RWPE2 (cell line): ENCODE measurements at places on chromosomes 5 and 9.

DNA sequence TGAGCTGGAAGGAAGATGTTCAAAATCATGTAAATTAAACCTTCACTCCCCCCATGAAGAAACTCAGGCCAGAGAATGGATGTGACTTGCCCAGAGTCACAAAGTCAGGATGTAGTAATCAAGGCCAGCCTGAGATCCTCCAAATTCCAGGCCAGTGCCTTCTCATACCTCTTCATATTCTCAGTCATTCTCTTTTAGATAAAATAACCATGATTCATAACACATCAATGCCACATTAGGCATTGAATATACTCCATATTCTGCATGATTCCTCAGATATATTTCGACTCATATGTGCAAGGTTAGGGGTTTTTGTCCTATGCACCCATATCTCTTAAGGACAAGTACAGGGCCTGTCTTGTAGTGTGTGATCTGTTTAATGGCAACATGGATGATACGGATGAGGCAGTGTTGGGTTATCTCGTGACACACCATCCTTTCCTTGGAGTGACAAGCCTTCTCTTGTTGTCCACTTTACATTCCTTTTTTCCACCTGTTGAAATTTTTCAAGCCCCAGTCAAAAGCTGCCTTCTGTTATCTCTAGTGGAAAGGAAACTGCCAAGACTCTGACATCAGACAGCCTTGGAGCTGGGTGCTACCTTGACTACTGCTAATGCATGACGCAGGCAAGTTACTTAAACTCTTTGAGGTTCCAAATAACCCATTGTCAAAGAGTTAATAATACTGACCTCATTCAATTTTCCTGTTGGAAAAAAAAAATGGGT, 227.5 kb upstream of the NR4A3 start:
- no peak for DNase-seq

DNA sequence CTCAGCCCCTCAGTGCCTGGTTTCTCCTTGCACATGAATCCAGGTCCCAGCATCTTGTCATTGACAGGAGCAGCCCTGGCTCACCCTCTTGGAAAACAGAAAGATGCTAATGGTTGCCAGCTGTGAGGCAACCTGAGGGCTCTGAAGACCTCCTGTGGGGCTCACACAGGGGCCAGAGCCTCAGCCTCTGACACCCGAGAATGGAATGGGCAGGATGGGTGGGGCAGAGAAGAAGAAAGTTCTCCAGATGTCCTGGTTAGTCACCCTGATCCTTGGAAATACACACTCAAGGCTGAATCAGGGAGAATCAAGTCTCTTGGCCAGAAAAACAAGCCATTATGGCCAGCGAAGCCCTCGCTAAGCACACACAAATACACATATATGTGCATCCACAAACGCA, 32.3 kb upstream of the SPATA31E1 start:
- DNase-seq = no peak

- no peak for DNase-seq
Measured at GRCh38 chr5:85605381-85605780, 1012.4 kb upstream of the COX7C start.

- no peak for DNase-seq
Measured at GRCh38 chr9:22124263-22125011, 115.3 kb upstream of the CDKN2B start.

- DNase-seq = no peak
Measured at GRCh38 chr5:98557916-98558315, 215.5 kb upstream of the RGMB start.

GRCh38 chr9:124003636-124004349, 7.8 kb upstream of the LHX2 start:
- DNase-seq = no peak

GRCh38 chr5:16383544-16384052, 82.0 kb downstream of the ZNF622 start:
- no peak for DNase-seq
